H9 (cell line): ENCODE measurements at places on chromosomes 5 and 9. TPM values are rescaled to one million over a fixed set of nuclear protein-coding genes. Genes with fewer than 3 reads are reported as not detected.

MARCOL gene
- not detected in 2 replicates for total RNA-seq

PRRX2 gene
- 3.9 and 4.2 TPM in 2 replicates for total RNA-seq

ZNF484 gene
- total RNA-seq, result 9.1 and 10.2 TPM in 2 replicates

NME5 gene
- total RNA-seq, result 0.66 and 0.96 TPM in 2 replicates

- H3K4me1 ChIP-seq, result no peaks in the 10 kb centered on the region
- no peak for DNase-seq
- no peaks in the 10 kb centered on the region for H3K27me3 ChIP-seq
- H3K4me3 ChIP-seq, result no peak overlapping the region
Observed at GRCh38 chr5:98734646-98735045, 38.8 kb upstream of the RGMB start.

IFNA17 gene
- not detected in 2 replicates for total RNA-seq

DNA sequence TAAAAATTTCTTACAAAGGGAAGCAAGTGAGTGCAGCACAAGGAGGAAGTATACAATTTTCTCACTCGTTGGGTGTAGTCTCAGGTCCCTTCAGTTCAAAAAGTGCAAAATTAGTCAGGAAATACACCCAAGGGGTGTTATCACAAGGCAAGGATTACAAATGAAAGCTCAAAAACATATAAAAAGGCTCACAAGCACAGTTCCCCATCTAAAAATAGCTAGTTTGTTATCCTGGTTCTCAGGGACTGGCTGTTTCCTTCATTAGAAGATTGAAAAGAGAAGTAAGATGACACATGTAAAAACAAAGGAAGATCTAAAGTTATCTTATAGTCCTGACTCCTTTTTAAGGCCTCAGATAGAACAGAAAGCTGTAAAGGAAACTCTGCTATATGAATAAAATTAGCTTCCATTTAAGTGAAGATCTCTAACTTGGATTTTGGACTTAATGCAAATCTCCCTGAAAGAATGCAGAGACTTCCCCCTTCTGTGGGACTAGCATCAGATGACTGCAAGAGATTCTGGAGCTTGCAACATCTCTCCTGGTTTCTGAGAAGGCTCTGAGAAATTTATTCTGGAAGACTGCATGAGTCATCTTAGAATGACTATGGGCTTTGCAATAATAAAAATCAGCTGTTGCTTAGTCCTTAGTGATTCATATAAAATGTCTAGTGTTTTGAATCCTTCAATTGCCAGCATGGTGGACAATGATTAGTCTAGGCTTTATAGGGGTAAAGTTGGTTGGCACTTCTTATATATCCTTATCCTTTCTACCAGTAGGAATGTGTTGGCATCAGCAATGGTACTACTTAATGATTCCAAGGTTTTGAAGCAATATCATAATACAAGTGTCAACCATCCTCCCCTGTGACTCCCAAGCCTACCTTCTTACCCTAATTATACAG lies 25.4 kb downstream of the DAB2 start:
- H3K27me3 ChIP-seq, result no peaks in the 10 kb centered on the region
- H3K27ac ChIP-seq, result no peak overlapping the region

- H3K36me3 ChIP-seq, result no peaks in the 10 kb centered on the region
- H3K27ac ChIP-seq, result no peak overlapping the region
- no peaks in the 10 kb centered on the region for H3K27me3 ChIP-seq
Observed at GRCh38 chr9:34139477-34140146, 13.1 kb upstream of the DCAF12 start.
